MCF 10A (cell line): ENCODE measurements at places on chromosomes 13 and 19.

GRCh38 chr19:12872941-12873890 is 8.0 kb downstream of the DNASE2 start:
- DNase-seq = peak; percentile 23

- DNase-seq = no peak
Measured at GRCh38 chr13:48938308-48938943, 37.3 kb upstream of the FNDC3A start.

DNA sequence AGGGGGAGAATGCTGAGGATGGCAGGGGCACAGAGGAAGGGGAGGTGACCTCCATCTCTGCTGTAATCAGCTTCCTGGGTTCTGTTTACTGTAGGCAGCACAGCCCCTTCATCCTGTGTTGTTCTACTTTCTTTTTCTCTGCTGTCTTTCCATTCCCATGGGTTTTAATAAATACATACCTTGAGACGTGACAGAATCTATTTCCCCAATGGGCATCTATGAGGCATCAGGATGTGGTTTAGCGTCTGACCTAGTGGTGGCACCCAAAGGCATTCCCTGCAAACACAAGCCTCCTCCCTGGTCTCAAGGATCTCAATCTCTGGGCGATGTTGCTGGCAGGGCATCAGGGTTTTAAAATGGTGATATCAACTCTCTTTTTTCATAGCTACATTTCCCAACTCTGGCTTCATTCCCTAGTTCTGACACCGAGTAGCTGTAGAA is 60.8 kb downstream of the ALOX5AP start:
- peak; percentile 77 for DNase-seq

- DNase-seq = no peak
Measured at GRCh38 chr13:25819856-25820530, 231.8 kb downstream of the SHISA2 start.

DNA sequence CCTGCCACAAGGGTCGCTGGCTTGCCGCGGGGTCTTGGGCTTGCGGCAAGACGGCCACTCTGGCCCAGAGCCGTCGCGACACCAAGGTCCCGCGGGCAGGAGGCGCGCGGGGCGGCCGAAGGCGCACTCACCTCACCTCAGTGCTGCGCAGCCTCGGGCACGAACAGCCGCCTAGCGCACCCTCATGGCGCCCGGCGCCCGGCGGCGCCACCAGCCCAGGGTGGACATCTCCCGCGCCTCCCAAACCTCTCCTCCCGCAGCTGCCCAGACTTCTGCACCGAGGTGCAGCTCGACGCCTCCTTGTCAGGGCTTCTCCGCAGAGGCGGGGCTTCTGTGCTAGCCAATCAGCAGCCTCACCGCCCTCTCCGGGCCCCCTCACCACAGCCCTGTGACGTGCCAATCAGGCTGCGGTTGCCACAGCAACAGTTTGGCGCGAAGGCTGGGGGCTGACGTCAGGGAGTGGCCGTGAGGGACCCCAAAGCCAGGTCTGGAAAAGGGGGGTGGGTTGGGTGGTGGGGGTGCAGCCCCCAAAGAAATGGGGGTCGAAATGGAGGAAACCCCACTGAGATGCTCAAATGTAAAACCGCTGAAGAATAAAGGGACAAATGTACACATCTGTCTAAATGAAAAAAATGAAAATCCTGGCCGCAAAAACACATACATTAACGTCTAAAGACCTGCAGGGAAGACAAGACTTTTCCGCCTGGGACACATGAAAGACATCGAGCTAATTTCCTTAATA is at the start of the genes PEG3 and ZIM2:
PEG3 (minus strand) TSS at position 276 of the 742 bp plus-strand sequence. CDS start 16,071 bp downstream, outside the sequence.
ZIM2 (minus strand) TSS at position 276 of the 742 bp plus-strand sequence. CDS start 16,449 bp downstream, outside the sequence.
- DNase-seq = no peak

GRCh38 chr13:35768551-35768950 is 292.1 kb upstream of the MAB21L1 start:
- no peak for DNase-seq

DNA sequence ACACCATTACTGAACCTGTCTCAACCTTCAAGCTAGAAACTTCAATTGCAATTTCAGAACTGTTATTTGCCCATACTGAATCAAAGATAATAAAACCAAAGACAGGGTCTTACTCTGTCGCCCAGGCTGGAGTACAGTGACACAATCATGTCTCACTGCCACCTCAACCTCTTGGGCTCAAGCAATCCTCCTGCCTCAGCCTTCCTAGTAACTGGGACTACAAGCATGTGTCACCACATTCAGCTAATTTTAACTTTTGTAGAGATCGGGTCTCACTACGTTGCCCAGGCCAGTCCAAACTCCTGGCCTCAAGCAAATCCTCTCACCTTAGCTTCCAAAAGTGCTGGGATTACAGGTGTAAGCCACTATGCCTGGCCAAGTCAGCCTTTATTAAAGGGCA is 143.4 kb downstream of the DIAPH3 start:
- DNase-seq = no peak

DNA sequence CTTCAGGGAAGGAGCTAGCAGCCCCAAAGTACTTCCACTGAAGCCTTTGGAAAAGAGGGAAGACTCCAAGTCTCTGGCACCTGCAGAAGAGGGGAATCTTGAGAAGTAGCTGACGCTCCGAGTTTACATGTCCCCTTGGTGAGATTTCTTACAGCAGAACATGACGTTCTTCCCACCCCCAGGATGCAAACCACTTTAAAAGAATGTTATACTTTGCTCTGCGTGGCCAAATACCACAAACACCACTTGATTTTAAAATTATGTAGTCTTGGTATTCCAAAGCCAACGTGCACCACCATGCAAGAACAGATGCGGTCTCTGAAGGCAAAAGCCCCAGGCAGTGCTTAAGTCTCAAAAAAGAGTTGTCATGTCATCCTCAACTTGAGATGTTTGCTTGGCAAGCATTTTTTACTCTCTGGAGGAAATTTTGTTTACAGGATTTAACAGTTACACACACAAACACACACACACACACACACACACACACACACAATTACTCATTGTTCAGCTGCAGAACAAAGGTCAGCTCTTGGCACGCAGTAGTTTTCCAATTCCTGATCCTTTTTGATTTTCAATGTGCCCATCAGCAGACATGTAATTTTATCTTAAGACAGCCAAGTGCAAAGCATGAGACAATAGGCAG is 106.1 kb downstream of the RGCC start:
- DNase-seq = no peak

GRCh38 chr19:53977991-53978731 is 13.3 kb upstream of the CACNG6 start:
- DNase-seq = no peak

DNA sequence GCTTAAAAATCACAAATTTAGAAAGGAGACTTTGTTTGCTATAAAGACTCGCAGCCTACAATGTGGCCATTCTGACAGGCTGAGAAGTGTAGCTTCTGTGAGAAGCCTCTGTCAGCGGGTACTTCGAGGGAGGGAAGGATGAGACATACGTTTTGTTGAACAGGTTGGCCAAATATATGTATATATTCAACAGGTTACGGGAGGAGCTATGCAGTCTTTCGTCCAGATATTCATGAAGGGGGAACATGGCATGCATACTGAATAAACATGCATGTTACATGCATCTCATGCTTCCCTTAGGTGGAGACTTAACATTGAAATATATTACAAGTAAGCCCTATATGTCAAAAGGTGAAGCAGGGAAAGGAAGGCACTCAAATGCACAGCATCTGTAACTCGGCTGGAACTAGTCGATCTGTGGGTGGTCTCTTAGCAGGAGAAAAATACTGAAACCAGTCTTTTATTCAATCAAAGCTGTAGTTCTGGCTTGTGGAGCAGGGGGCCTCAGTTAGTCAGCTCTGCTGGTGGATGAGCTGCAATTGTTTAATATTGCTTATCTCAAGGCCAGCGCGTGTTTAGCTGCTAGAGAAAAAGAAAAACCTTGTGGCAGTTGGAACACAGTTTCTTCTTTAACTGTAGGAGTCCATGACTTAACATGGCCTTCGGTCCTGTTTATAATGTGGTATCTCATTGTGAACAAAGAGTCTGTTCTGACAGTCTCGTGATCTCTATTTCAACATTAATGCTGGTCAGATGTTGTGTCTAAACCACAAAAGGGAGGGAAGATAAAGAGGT is 94.3 kb downstream of the FAM216B start:
- DNase-seq = no peak
